Fibroblast of skin of left quadriceps (primary cell): ENCODE measurements at places on chromosomes 7 and 10.

GRCh38 chr10:23099816-23100215 lies 4.4 kb downstream of the MSRB2 start:
- DNase-seq, result no peak

DNA sequence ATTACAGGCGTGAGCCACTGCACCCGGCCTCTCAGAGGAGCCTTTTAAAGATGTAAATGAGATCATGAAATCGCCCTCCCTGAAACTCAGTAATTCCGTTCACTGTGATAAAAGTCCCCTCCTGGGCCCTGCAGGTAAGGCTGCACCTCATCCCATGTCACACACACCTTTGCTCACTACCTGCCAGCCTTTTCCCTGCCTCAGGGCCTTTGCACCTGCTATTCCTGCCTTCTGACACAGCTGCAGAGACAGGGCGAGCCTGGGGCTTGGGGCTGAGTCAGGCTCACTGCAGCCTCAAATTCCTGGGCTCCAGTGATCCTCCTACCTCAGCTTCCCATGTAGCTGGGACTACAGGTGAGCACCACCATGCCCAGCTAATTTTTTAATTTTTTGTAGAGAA lies 118.8 kb downstream of the MYL10 start:
- DNase-seq, result no peak

DNA sequence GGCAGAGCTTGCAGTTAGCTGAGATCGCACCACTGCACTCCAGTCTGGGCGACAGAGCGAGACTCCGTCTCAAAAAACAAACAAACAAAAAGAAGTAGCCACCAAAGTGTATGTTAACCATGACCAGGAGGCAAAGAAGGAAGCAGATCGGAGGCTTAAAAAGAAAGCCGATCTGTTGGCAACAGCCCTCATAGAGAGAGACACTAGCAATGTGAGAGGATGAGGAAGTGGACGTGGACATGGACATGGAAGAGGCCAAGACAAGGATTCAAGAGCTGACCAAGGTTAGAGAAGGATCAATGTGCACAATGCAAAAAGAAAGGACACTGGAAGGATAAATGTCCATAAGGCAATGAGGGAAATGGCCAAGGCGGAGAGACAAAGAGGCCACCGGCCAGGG lies 14.9 kb upstream of the ADCK2 start:
- no peak for DNase-seq

GRCh38 chr10:22655312-22655981 lies 58.9 kb downstream of the PIP4K2A start:
- peak; percentile 69 for DNase-seq

GRCh38 chr7:47382200-47382599 lies 199.7 kb downstream of the TNS3 start:
- no peak for DNase-seq

DNA sequence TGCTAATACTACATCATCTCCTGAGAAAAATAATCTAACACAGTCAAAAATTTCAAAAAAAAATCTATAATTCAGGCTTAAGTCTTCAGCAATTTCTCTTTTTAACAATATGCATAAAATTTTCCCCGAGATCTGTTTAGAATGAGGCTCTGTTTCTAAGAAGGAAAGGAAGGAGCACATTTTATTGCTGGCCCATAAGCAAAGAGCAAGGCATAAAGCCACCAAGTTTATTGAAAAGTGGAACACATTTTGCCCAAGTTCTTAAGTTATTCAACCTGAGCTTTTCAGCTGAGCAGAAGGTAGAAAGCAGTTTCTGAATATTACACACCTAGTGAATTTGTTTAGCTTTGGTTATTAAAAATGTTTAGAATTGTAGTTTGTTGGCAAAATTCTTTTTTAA lies 73.9 kb downstream of the AGMO start:
- no peak for DNase-seq

- DNase-seq, result no peak
These were observed 175.5 kb upstream of the ITGB1 start for GRCh38 chr10:33133557-33133956.

- no peak for DNase-seq
These were observed 14.3 kb upstream of the ZMIZ1 start for GRCh38 chr10:79054203-79055099.

GRCh38 chr10:17831341-17831740 lies 22.2 kb downstream of the MRC1 start:
- DNase-seq, result no peak

- DNase-seq, result no peak
These were observed 2.1 kb downstream of the DNAJC9 start for GRCh38 chr10:73244866-73245477.

DNA sequence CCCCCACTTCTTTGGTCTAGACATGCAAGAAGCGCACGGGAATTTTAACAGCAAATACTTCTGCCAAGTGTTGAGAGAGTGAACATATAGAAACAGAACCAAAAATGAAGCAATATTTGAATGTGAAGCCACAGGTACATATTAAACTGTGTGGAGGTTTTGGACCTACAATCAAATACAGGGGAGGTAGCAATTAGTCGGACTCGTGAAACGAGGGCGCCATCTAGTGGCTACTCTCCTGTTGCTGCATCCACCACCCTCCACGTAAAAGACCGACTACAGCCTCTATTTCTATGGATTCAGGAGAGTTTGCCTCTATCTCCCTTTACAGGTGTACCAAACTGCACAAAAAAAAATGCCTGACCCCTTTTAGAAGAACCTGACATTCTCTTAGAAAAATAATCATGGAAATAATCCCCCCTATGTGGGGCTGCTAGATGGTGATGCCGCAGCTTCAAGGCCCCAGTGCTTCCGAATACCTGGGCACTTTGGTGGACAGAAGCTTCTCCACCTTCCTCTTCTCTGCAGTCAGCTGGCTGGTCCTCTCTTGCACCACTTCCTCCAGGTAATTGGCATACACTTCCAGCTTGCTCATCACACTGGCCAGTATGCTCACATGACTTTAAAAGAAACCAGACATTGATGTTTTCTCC lies 31.7 kb downstream of the TECTB start:
- DNase-seq, result no peak

DNA sequence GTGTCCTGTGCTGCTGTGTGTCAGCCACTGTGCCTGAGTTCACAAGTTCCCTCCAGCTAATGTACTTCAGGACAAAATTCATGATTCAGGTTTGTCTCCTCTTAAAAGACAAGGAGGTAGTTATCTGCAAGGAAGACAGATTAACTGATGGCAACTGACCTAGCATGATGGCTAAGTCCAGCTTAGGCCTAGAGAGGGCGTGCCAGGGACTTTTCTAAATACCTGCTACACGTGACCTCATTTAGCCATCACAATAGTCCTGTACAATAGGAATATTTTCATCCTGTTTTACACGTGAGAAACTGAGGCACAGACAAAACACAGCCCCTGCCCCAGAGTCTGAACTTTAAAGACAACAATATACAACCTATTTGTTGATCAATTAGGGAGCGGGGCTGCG lies 275.7 kb downstream of the XPNPEP1 start:
- no peak for DNase-seq

- DNase-seq, result no peak
These were observed 133.8 kb upstream of the PFKP start for GRCh38 chr10:2933519-2933918.

- no peak for DNase-seq
These were observed 6.0 kb upstream of the ZRANB1 start for GRCh38 chr10:124935946-124936345.

GRCh38 chr10:32971536-32972091 lies 13.6 kb upstream of the ITGB1 start:
- DNase-seq, result no peak

DNA sequence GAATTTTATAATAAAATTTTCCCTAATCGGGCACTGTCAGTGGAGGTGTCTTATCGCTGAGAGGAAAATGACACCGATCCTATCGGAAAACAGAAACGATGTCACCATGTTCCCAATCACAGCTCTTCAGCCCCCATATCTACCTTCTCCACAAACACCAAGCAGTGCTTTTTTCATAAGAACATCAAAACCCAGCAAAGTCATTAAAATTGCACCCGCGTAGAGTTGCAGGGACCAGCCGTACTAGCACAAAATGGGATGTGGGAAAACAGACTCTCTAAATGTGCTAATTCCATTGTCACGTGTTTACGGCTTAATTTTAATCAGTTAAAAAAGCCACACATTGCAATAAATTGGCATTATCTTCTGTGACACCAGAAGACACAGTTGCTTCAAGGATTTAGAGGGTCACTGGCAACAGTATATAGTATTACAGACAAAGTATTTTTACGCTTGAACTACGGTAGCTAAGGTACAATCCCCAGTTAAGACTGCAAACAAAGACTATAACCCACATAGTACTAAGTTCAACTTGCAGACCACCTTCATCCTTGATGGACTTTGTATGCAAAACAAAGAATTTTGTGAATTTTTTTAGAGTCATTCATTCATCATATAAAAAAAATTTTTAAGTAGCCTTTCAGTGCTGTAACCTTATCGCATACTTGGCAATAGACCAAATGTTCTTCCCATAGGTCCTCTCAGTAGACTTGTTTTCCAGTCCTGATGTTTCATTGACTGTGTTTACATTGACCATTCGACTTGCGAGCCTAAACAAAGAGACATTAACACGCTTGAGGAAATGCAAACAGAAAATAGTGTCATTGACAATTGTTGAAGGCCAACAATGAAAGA lies 116.0 kb downstream of the VTI1A start:
- no peak for DNase-seq

DNA sequence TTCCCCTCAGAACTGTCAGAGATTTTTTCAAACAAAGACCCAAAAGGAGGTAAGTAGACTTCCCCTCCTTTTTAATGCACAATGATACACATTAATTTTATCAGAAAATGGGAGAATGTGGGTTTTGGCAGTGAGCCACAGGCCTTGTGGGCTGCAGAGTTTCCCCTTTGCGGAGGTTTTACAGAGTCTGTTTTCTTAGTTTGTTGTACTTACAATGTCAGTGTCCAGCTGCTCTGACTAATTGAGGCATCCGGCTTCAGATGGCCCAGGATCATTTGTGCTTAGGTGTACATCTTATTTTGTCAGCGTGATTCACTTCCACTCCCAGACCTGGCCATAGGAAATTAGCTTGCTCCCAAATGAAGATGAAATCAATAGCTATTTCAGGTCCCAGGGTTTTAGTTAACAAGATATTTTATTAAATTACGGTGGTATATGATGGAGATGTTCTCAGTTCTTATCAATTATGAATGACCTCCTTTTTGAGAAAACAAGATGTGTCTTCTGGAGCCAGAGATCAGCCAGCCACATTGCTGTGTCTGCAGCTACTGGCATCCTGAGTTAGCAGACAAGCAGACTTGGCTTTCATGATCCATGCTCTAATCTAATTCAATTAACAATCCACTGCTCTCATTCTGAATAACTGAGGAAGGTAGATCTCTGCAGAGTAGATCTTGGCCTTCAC lies 1086.6 kb upstream of the SORCS1 start:
- DNase-seq, result no peak
